T-helper 2 cell (primary cell): ENCODE measurements at places on chromosomes 5 and 9.

GRCh38 chr5:39780347-39780746 is 355.6 kb upstream of the DAB2 start:
- no peak for DNase-seq

DNA sequence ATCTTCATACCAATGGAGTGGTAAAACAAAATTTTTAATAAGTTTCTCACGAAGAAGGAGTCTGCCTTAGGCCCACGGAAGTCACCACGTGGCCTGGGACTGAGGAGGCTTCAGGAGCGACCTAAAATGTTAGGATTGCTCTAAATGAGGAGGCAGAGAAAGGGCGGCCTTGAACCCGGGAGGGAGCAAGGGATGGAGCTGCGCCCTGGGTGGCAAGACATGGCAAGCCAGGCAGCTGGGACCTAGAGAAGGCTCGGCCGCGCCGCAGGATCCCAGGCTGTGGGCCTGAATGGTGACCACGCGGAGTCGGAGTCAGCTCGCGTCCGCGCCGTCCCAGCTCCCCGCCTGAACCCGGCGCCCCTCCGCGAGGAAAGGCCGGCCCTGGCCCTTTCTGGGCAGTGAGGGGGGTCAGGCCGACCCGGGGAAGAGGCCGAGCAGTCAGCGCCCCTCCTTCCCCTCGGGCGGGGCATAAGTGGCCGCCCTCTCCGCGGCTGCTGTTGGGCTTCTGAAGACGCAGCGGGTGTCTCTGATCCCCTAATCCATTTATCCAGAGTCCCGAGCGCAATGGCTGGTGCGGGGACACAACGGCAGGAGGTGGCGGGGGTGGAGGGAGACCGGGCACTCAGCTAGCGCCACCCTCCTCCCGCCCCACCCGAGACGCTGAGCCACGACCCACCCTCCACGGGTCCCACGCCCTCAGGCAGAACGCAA is 10.6 kb downstream of the IRX1 start:
- DNase-seq: no peak

GRCh38 chr9:134066913-134067851 is 644 bp downstream of the BRD3 start:
- DNase-seq: peak; percentile 53

GRCh38 chr9:119255116-119255515 is 114.1 kb downstream of the BRINP1 start:
- no peak for DNase-seq

- DNase-seq: no peak
These were observed 47.8 kb upstream of the ALDH1B1 start for GRCh38 chr9:38344566-38345324.

- no peak for DNase-seq
These were observed 1139.1 kb upstream of the SEMA6A start for GRCh38 chr5:117713585-117714198.

DNA sequence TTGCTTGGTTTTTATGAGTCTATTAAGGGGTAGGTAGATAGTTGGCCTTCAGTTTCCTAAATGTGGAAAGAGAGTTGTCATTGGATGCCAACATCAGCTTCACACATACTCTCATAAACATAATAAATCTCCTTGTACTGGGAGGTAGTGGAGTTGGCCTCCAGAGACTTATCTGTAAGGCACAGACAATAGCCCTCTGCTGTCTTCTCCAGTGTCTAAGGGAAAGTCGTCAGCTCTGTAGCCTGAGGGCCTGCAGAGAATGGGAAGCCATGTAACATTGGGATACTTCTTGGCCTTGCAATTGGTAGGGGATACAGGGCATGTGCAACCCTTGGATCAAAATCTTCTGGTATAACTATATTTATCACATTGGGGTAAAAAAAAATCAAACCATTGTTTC is 331.9 kb upstream of the KLF9 start:
- no peak for DNase-seq

GRCh38 chr5:106699796-106700195 is 970.9 kb downstream of the EFNA5 start:
- no peak for DNase-seq

DNA sequence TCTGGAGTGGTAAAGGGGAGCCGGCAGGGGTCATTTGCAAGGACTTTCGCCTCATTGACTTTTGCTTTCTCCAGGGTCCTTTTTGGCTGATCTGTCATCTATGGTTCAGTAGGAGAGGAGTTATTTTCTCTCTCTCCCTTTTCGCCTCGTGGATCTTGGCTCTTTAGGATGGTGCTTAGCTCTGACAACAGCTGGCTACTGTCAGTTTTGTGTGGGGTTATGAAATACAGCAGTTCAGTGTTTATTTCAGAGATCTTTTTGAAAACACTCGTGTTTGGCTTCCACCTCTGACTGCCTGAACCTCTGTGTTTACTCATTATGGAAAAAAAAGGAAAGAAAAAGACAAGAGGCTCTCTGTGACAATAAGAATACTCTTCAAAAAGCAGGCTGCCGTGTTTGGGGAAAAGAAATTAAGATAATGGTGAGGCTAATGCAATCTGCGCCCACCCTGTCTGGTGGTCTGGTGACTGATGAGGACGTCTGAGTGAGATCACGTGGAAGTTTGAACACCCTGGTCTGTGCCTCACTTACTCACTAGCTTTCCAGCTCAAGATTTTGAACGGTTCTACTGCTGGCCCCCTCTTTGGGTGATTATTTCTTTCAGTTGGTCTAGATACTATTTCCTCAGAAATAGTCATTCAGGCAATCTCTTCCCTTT is 567.7 kb downstream of the CAAP1 start:
- no peak for DNase-seq

GRCh38 chr9:133684121-133684935 is 48.2 kb downstream of the DBH start:
- DNase-seq: no peak

- no peak for DNase-seq
These were observed 31.1 kb downstream of the DIRAS2 start for GRCh38 chr9:90611568-90611967.

DNA sequence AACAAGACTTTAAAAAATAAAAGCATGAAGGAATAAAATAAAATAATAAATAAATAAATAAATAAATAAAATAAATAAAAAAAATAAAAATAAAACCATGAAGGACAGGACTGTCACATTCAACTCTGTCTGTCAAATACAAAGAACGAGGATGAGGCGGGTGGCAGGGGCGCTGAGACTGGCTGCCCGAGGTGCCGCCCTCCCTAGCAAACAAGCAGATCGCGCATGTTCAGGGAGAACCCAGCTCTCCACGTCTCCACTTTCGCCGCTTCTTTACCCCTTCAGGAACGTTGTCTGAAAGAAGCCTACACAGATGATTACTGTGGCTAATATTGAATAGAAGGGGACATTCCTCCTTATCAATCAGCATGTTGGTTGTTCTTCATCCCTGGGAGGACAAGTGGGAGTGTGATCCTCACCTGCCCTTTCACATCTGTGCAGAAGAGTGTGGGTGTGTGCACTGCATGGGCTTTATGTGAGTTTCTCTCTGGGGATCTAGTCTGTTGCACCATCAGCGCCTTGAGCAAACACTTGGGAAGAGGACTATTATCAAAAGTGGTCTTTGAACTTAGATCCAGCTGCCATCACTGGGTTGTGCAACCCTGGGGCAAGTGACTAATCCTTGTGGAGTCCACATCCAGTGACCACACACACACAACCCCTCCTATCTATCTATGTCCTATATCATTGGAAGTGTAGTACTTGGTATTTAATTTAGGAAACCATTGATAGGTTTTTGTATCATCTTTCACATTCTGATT is 399.2 kb downstream of the IRX2 start:
- no peak for DNase-seq

- no peak for DNase-seq
These were observed 6.8 kb downstream of the KIF12 start for GRCh38 chr9:114092336-114092735.

DNA sequence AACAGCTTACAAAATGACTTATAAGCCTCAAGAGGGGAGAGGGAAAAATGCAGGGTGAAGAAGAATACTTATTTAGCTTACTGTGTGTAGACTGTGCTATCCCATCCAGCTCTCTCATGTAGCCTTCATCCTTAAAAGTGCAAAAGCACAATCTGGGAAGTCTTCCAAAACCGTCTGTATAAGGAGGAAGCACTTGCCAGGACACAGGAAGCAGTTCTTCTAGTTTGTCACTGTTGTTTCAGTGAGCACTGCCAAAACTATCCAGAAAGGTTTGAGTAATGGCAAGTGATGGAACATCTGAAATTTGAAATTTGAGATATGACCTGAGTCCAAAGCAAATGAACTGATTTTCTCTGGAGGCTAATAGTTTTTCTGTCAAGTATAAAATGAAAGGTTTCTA is 140.8 kb upstream of the ISL1 start:
- no peak for DNase-seq

DNA sequence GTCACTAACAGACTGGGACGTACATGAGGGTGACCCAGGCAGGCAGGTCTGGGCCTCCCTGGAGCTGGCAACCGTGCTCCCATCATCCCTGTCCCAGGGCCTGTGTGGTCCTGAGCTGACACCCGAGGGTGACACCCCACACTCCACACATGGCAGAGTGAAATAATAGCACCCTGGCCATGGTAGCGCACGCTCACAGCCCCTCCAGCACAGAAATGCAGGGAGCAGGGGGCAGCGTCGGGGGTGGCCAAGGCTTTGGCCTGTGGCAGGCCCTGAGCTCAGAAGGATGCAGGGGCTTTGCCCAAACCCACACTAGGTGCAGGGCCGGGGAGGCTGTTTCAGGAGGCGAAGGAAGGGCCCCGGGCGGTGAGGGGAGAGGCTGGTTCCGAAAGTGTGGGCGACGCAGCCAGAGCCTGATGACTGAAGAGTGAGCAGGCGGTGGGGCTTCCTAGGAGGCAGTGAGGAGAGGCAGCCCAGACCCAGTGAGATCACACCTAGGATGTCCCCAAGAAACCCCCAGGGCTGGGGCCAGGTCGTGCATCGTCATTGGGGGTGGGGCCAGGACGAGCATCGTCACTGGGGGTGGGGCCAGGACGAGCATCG is 12.9 kb downstream of the OR2V2 start:
- DNase-seq: peak; percentile 68

DNA sequence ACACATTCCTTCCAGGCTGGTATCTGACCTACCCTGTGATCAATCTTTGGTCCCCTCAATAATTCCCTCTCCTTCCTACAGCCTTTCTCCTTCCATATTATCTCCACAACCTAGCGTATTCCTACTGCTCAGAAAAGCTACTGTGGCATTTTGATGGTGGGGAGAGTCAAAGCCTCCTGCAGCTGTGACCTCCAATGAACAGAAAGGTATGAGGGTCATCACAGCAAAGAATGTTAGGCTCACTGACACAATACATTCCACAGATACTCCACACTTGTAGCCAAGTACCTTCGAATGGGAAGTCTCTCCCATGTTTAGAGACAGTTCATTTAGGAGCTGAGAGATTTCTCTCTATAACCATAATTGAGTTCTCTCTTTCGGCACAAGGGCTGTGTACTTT is 5.9 kb downstream of the FBN2 start:
- no peak for DNase-seq
